Stimulated activated CD8-positive, alpha-beta memory T cell treated with anti-CD3 and anti-CD28 coated beads, Interleukin-4, amount 100 ng/mL, for 4 hours (primary cell): ENCODE measurements at places on chromosomes 4 and X.

- DNase-seq, result no peak
Measured at GRCh38 chr4:101328063-101328602, 19.2 kb downstream of the PPP3CA start.

DNA sequence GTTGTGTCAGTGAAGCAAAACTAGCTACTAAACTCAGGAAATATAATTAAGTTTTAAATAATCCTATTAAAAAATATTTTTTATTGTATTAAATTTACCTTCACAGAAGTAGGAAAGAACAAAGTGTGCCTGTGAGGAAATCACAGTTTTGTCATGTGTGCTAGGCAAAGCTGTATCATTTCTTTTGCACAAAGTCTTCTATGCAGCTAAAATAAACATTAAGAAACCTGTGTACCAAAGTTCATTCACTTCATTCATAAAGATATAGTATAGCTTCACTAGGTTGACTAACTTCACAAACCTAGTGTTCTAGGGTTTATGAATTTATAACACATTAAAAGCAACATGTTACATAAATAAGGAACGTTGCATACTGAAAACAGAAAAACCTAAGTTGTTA, 131.0 kb downstream of the PDS5A start:
- no peak for DNase-seq

- no peak for DNase-seq
Measured at GRCh38 chr4:125276811-125277210, 37.9 kb upstream of the FAT4 start.

GRCh38 chrX:28552322-28552721, 34.9 kb upstream of the IL1RAPL1 start:
- no peak for DNase-seq

DNA sequence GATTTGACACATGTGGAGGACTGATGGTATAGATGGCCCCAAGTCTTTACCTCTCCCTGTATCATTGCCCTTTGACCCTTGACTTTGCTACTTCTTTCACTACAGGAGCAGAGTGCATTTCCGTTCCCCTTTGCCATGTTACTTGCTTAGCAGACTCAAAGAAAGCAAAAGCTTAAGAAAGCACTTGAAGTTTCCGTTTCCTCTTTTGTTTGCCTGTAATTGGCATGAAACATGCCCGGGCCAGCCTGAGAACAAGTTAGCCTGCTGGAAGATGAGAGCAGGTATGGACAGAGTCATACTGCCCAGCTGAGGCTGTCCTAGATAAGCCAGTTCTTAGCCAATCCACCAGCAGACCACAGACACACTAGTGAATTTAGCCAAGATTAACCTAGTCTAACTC, 206.0 kb downstream of the BCOR start:
- DNase-seq, result no peak

- no peak for DNase-seq
Measured at GRCh38 chr4:76504613-76505465, 69.8 kb downstream of the SHROOM3 start.
